H1 (cell line): ENCODE measurements at places on chromosomes 1 and 21.

- no peak for DNase-seq
Measured at GRCh38 chr1:75632350-75632949, 21.5 kb upstream of the SLC44A5 start.

- DNase-seq = no peak
Measured at GRCh38 chr21:32807717-32808380, 36.3 kb upstream of the PAXBP1 start.

GRCh38 chr1:53327182-53327913 is 522 bp downstream of the LRP8 start:
- DNase-seq = no peak

DNA sequence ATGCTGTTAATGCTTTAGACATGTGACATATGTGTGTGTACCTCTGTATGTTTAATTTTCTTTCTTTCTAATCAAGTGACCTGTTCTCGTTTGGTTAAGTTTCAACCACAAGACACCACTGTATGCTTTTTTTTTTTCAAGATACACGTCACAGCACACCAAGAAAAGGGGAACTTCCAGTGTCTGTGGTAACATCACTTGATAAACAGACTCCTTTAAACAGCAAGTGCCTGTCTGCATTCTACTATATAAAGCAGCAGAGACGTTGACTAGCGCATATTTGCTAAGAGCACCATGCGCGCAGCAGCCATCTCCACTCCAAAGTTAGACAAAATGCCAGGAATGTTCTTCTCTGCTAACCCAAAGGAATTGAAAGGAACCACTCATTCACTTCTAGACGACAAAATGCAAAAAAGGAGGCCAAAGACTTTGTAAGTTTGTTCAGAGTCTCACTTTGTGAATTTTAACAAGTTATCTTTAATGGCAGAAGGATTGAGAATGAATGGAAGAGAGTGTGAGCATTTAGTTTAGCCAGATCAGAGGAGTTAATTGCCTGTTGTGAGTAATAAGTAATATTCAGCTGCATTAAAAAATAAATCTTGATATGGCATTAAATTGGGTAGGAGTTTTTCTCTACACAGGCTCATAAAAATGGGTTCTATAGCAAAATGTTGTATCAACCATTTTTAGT is at the start of gene RGS1:
TSS of gene RGS1 (plus strand) at position 275 of the 691 bp plus-strand sequence. CDS start at position 295, 20 bp downstream.
- no peak for DNase-seq
